DMS79 (cell line): ENCODE measurements at places on chromosomes 7 and 10.

GRCh38 chr10:130212746-130213145 is 76.6 kb downstream of the GLRX3 start:
- DNase-seq: no peak

GRCh38 chr10:391305-391704 is 256.1 kb downstream of the ZMYND11 start:
- DNase-seq: peak; percentile 49

DNA sequence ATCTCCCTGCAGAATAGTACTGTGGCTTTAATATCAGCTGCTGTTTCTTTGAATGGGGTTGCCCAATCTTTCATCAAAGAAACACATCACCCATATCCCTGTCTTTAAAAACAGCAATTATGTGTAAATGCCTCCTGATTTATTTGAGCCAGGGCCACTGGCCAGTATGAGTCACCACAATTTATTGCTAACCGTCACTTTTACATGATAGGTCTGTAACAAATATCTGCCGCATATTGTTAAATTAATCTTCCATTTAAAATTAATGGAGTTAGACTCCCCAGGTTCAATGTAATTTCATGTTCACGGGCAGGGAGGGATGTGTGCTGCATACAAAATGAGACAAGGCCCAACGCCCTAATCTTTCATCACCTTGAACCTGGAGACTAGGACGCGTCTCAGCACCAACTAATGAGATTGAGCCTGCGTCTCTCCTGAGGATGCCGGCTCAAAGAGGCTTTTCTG is 673.4 kb downstream of the AUTS2 start:
- DNase-seq: no peak

DNA sequence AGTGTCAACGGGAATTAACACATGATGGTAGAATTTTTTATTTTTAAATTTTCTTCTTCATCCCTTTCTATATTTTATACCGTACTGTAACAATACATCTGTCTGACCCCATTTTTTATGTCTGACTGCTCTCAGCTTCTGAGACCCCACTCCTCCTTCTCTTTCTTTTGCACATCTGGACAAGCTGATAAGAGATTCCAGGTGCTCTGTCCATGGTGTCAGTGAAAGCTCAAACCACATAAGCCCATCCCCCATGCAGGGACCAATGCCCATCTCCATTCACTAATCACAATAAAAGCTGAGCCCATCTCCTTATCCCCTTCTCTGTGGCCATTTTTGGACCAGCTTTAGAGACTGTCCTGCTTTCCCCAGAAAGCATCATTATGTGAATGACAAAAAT is 8.7 kb downstream of the GSDME start:
- no peak for DNase-seq

DNA sequence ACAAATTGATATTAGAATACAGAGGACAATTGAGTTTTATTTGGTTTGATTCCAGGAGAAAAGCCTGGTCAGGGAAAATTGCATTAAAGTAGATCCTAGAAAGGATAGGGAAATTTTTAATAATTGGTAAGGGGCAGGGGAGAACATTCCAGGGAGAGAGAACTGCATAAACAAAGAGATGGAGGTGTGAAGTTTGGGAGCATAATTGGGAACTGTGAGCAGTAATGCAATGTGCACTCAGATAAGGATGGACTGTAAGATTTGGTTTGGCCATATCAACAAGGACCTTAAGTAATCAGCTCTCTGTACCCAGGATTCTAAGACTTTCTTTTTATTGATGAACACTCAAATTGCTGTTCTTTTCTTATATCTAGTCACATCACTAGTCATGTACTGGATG is 41.4 kb downstream of the ZMYND11 start:
- DNase-seq: no peak
